ENCODE measurements at places on chromosomes 5 and 9.

GRCh38 chr9:127776924-127777289 lies 1.6 kb downstream of the SH2D3C start:
- DNase-seq, result no peak

- no peak for DNase-seq
Measured at GRCh38 chr9:755454-756381, 85.8 kb upstream of the DMRT1 start.

DNA sequence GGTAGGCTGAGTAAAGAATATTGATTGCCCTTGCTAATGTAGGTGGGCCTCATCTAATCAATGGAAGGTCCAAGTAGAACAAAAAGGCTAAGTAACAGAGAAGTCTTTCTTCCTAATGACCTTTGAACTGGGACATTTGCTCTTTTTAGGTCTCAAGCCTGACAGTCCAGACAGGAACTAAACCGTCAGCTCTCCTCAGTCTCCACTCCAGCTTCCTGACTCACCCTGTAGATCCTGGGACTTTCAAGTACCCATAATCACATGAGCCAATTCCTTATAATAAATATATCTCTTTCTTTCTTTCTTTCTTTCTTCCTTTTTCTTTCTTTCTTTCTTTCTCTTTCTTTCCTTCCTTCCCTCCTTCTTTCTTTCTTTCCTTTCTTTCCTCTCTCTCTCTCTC lies 479.5 kb upstream of the PAPPA start:
- no peak for DNase-seq

DNA sequence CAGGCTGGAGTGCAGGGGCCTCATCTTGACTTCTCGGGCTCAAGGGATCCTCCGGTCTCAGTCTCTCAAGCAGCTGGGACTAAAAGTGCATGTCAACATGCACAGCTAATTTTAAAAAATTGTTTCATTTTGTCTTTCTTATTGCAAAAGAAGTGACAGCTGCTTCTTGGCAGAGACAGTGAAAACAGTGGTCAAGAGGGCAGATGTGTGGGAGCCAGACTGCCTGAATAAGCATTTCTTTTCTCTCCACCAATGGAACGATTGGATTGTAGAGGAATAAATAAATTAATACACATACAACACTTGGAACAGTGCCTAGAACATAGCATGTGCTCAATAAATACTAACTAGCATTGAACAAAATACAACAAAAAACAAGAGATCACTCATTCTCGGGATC lies 27.4 kb upstream of the KIF4B start:
- no peak for DNase-seq

DNA sequence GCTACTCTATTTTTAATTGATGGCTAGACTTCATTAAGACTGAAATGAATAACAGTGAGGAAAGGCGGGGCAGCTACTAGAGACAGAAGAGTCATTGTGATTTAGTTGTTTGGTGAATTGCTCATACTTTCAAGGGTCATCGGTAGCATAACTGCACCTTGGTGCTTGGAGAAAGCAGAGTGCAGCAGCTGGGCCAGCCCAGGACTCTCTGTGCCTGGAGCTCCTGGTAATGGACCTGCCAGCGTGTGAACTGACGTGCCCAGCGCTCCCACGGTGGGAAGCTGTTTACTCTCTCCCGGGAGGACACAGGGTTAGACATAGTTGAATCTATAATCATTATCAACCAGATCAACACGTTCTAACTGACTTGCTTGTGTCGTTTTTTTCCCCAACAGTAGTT lies 42.9 kb downstream of the LURAP1L start:
- DNase-seq, result no peak

GRCh38 chr5:107919969-107920368 lies 249.2 kb upstream of the EFNA5 start:
- no peak for DNase-seq

GRCh38 chr5:101174981-101175380 lies 271.9 kb upstream of the ST8SIA4 start:
- DNase-seq, result no peak

GRCh38 chr5:44389090-44389822 lies at the start of gene FGF10:
FGF10 (minus strand) TSS chr5:44389420; CDS start chr5:44388682, 738 bp downstream.
- DNase-seq, result no peak

- no peak for DNase-seq
Measured at GRCh38 chr9:123556464-123557435, 200.8 kb downstream of the CRB2 start.

DNA sequence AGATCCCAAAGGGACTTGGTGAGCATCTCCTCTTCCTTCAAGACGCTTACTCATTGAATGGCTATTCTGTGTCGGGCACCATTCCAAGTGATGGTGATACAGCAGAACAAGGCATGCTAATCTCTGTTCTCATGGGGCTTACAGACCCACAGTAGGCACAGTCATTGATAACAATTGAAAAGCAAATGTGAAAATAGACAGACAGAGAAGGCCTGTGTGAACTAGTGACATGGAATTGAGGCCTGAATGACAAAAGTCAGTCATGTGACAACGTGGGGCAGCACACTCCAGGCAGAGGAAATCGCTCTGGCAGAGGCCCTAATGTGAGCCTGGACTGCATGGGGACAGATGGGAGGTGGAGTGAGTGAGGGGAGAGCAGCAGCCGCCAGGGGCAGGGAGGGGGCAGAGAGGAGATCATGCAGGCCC lies 70.7 kb upstream of the CPLX2 start:
- DNase-seq, result no peak

DNA sequence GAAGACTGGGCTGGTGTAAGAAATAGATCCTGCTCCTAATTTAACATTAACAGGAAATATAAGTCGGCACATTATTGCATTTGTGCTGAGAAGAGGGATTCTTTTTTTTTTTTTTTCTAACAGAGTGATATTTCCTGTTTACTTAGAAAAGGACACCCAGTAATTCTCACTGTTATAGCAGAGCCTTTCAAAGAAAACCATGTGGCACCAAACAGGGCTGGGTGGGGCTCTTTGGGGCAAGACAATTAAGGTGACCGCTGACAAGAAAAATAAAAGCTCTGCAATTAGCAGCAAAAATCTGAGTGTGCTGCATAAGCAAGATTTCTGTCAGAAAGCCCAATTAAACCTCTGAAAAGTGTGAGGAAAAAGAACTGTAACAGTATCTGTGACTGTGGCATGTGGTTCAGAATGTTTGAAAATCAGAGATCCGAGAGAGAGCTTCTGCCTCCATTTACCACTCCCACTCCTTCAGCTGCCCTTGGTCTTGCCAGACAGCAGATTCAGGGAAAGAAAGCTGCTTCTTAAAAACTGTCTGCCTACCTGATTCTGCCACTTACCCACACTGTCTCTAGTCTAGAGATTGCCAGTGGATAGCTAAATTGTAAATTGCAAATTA lies 77.1 kb upstream of the IQGAP2 start:
- DNase-seq, result no peak

DNA sequence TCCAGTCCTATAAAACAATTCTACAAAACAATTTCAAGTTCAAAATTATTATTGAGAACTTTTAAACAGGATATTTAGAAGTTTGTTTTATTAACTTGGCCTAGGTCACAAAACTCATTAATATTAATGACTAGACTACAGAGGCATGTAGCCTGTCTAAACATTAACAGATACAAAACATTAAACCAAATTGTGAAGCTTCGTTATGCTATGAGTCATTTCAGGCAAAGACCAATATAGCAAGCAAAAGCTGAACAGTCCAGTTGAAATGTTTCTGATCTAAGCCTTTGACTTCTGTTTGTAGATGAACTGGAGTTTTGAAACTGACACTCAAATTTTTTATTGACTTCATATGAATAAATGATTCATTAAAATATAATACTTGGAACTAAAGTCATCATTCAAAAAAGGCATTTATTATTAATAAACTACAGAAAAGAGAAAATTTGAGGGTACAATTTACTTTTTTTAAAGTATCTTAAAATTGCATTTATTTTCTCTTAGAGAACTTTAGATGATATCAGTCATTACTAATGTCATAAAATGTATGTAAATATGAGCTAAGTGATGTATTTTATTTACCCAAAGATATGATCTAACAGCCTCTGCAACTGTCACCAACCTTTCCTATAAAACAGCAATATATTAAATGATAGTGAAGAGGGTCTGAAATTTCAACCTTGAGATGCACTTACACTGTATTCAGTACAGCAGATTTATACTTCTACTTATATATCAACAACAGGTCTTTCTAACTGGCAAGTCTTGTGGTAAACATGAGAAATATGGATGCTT lies 188.8 kb downstream of the COMMD10 start:
- DNase-seq, result no peak

DNA sequence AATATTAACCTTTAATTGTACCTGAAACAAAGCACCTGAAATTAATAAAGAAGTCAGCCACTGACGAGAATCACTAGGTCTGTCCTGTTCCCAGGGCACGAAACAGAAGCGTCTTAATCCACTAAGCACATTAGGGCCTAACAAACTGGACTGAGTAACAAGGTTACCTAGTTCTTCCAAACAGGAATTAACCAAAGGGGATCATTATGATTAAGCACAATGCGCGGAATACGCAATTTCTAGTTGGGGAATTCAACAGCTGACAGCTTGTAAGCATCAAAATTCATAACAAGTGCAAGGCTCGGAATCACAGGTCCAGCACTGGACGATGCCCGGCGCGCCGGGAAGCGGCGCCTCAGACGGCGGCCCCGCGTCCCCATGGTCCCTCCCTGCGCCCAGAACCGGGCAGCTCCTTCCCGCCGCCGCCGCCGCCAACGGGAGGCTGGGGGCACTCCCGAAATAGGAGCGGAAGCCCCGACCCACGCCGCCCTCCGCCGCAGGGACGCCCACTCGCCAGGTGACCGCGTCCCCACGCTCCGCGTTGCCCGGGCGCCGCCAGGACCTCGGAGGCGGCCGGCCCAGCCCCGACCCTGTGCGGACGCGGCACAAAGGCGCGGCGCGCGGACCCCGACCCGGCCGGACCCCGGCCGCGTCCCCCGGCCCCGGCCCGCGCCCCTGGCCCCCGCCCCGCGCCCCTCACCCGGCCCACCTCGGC lies 898 bp downstream of the CAMSAP1 start:
- DNase-seq, result no peak

DNA sequence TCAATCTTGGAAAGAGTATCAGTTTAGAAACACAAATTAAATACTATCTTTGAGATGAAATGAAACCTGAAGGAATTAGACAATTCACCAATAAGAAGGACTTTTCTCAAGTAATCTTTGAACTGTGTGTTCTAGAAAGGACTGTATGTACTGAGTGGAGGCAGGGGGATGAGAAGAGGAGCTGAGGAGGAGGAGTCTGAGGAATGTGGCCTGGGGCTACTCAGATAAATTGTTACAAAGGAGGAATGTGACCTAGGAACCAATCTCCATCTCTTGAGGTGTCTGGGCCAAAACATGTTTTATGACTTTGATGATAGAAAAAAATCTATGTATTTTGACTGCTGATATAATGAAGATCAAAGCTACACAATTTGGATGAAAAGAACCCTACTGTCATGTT lies 124.3 kb upstream of the ANKRD55 start:
- DNase-seq, result no peak

DNA sequence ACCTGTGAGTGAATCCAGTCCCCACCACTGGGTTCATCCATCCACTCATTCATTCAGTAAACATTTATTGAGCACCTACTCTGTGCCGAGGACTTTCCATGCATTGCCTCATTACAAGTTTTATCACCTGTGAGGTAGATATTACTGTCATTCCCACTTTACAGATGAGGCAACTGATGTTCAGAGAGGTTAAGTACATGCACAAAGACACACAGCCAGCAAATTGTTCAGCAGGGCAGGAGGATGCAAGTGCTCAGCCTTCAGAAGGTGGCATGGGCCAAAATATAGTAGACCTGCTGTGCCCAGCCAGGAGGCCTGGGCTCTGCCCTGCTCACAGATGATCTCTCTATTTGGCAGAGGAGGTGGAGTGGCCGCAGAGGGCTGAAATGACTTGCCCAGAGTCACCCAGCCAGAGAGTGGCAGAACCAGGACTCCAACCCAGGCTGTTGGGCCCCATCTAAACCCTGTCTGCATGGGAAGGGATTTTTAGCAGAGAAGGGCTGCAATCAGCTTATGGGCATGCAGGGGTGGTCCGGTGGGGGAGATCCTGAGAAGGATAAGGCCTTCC lies 7.6 kb upstream of the NEURL1B start:
- DNase-seq, result no peak

DNA sequence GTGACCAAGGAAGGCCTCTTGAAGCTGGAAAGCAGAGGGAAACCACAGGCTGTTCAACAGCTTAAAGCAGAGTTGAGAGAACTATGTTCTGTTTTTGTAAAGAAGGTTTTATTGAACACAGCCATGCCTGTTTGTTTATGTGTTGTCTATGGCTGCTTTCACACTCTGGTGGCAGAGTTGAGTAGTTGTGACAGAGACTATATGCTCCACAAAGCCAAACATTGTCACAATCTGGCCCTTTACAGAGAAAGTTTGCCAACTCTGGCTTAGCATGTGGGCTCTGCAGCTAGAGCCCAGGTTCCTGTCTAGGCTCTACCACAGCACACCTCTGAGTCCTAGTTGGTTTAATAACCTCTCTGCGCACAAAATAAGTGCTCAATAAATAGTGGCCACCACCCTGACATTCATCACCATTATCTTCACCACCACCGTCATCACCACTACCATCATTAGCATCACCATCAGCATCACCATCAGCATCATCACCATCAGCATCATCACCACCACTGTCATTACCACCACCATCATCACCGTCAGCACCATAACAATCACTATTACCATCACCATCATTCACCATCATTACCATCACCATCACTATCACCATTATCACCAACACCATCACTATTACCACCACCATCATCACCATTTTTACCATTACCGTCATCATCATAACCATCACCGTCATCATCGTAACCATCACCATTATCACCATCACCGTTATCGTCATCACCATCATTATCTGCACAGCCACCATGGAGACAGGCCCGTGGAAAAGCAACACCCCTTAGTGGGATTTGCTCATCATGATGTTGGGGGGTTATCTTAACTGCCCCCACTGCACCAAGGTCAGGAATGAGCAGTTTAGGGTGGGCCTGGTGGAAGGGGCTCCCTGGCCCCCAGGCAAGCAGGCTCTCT lies 18.3 kb downstream of the AKNA start:
- no peak for DNase-seq

DNA sequence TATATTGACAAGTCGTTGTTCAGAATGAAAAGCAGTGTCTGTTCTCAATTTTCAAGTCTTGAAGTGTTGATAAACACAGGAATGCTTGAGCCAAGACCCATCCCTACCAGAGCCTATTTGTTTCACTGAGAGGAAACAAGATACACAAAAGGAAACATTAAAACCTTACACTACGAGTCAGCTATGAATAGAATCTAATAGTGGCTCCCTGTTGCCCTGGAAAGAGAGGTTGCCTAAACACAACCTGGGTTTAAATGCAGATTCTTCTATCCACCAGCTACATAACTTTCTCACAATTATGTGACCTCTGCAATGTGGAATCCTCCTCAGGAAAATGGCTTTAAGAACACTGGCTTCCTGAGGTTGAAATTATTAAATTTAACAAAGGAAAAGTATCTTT lies 29.1 kb upstream of the BNC2 start:
- no peak for DNase-seq

- no peak for DNase-seq
Measured at GRCh38 chr9:20084125-20084524, 295.3 kb upstream of the SLC24A2 start.

DNA sequence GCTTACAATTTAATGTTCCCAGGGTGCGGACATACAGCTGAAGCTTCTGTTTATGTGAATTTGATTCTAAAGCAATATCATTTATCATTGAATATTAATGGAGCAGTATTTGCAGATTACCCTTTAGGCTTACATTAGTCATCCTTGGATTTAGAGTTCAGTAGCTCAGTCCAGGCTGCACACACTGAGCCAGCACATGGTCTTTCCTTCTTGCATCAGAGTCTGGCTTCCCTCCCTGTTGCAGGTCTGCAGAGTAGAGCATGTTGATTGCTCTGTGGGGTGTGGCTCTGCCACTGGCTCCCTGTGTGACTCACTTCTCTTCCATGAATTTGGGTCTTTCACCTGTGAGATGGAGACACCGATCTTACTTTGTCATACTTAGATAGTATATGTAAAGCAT lies 36.8 kb downstream of the NSG2 start:
- no peak for DNase-seq

Measured in activated T-helper 1 cell treated with anti-CD3 and anti-CD28 coated beads, Interleukin-2, amount 50 U/mL, for 16 hours (primary cell).